ENCODE measurements at places on chromosomes 1 and 21.

- DNase-seq: no peak
Measured at GRCh38 chr1:231369282-231369681, 31.2 kb downstream of the SPRTN start.

DNA sequence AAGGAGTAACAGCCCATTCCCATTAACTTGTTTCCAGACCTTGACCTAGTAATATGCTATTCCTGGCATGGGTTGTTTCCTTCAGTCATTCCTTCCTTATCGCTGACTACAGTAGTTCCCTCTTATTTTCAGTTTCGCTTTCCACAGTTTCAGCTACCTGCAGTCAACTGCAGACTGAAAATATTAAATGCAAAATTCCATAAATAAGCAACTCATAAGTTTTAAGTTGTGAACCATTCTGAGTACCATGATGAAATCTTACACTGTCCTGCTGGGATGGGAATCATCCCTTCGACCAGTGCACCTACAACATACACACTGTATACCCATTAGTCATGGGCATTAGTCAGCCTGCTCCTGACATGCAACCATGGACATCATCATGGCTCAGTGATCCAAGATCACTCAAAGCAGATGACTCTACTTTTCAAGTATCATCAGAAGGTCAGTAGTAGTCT is 66.7 kb downstream of the CCDC30 start:
- DNase-seq: peak; percentile 3

DNA sequence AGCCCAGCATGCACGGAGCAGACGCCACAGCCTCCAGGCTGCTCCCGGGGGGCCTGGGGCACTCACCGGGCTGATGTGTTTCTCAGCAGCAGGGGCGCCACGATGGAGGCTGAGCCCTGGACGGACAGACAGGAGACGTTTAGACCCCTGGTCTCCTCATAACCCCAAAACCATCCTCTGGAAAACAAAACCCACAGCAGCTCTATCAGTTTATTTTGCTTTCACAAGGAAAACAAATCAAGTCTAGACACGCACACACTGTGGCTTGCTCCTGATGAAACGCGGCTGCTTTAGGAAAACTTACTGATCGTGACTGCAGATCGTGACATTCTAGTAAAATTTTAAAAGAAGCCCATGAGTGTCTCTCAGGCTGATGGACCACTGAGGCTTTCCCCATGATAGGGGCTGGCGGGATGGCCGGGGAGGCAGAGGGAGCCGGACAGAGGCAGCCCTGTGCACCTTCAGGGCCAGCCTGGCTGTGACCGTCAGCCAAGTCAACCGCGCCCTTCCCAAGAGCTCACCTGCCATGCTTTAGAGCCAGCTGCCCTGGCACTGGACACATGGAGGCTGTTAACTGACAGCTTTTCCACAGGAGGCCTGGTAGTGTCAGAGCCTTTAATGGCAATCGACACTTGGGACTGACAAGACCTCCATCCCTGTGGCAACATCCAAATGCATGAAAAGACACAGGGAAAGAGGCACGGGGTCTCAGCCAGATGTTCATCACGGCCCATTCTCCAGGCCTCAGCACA is 5.2 kb downstream of the POFUT2 start:
- no peak for DNase-seq

DNA sequence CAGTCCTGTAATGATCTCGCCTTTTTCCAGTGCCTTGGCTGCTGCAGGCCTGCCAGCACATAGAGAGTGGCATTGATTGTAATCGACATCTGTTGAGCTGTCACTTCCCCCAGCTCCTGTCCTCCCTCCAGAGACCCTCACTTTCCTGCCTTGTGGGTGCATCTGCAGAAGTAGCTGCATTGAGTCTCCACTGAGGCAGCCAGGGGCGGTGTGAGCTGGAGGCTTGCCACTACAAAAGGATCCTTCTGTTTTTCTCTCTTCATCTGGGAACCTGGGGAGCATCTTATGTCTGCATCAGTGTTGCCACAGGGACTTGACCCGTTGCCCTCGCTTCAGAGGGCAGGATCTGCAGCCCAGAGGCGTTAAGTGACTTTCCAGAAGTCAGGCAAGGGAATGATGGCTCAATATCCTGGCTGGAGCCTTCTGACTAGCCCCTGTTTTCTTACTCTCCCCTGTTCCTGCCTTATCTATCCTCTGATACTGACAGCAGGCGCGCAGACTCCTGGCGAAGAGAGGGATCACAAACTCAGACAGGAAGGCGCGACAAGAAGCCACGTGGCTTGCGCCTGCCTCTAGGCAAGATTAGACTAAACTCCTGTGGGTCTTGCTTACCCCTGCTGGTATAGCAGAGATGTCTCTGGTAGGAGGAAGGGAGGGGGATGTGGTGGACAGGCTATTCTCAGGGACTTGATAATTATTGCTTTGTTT is 13.3 kb upstream of the FMOD start:
- DNase-seq: no peak

DNA sequence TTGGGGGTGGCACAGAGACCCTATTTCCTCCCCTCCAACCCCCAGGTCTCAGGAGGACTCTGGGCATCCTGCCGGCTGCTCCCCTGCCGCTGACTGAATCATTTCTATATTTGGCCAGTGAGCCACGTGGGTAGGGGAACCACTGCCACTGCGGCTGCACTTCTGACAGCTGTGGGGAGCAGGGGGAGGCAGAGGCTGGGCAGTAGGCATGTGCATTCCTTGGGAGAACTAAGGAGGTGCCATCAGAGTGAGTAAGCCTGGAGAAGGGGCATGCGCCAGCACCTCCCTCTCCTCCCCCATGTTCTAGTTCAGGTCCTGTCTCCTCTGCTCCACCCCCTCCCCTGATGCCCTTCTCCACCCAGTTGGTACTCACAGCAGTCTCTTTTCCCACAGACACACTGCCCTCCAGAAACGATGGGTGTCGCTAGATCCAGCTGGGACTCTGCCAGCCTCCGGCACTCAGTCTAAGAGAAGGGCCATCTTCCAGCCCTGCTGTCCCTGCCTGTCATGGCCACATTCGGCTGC is 12.0 kb downstream of the PPFIA4 start:
- DNase-seq: no peak

DNA sequence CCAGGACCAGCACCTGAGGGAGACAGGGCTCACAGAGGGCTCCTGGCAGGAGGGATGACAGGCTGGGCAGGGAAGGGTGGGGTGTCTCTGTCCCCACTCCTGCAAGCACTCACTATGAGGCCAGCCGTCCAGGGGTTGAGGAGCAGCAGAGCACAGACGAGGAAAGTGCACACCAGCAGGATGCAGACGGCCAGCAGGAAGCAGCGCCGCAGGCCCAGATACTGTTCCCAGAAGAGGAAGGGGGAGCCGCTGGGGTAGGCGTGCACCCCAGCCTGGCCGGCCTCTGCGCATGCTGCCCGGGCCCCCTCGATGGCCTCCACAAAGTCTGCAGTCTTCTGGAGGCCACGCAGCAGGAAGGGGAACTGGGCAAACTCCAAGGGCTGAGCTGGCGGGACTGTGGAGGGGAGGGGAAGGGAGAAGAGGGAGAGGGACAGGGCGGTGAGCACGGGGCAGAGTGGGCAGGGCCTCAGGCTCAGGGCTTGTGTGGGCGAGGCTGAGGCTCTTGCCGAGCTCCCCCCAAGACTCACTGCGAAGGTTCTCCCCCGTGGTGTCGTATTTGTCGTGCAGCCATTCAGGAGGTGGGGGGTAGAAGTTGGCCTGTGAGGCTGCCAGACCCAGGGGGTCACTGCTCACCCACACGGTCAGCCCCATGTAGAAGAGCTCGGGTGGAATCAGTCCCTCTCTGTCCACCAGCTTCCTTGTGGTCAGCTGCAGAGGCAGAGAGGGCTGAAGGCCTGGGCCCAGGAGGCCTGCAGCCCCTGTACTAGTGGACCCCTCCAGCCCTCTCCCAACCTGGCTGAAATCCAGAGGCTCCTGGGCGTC is 16.5 kb downstream of the PTCH2 start:
- no peak for DNase-seq

- no peak for DNase-seq
Measured at GRCh38 chr1:8782001-8782620, 35.3 kb downstream of the RERE start.

DNA sequence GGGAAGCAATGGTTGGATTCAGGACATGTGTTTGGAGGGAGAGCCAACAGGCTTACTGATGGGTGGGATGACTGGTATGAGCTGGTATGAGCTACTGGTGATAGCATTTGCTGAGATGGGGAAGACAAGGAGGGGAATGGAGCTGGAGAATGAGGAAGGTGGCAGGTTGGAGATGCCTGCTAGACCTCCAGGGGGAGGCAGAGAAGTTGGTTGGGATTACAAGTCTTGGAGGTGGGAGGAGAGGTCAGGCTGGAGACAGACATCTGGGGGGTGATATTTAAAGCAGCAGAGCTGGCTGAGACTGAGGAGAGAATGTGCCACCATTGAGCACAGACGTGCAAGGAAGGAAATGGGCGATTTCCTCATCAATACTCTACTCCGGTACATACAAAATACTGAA is 31.8 kb upstream of the ENO1 start:
- DNase-seq: no peak

GRCh38 chr1:193462629-193463320 is 276.4 kb upstream of the B3GALT2 start:
- DNase-seq: no peak

DNA sequence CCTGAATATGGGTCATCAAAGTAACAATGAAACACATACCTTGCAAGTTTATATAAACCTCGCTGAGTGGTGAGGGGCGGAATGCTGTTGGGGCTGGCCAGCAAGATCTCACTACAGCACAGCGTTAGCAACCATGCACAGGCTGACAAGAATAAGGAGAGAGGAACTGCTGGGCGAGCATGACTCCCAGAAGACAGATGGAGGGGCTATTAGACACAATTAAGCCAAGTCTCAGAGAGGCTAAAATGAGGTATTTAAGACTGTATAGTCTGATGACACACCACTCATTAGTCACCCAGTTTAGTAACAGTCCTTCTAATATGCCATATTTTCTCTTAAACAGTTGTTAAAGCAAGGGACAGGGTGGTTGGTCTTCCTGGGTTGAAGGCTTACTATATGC is 340.2 kb upstream of the NR5A2 start:
- DNase-seq: no peak

GRCh38 chr1:209911746-209912145 is 26.3 kb upstream of the SYT14 start:
- no peak for DNase-seq

DNA sequence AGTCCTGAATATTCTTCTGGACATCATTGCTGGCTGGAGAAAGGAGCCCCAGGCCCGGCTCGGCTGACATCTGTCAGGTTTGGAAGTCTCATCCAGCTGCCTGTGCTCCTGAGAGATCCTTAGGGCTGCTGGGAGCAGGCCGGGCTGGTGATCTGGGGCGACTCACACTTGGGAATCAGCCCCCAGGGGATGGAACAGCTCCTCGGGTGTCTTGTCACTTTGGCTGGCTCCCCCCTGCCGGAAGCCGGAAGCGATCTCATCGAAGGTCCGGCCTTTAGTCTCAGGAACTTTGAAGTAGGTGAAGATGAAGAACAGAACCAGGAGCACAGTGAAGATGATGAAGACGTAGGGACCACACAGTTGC is 31.8 kb downstream of the SLC2A1 start:
- DNase-seq: no peak

DNA sequence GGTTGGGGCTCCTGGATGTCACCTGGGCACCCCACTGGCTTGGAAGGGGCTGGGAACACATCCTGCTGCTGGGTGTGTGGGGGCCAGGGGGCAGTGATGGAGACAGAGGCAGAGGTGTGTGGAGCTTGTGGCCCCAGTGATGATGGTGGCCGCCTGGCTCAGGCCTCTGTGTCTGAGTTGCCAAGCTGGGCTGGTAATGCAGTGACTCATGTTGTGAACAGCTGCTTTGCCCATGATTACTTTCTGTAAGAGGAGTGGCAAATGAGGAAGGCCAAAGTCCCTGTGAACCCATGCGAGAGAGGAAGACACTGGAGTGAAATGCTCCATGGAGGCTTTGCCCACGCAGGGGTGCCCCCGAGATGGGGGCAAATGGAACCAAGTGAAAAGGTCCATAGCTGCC is 86.8 kb downstream of the KCNJ6 start:
- DNase-seq: no peak

DNA sequence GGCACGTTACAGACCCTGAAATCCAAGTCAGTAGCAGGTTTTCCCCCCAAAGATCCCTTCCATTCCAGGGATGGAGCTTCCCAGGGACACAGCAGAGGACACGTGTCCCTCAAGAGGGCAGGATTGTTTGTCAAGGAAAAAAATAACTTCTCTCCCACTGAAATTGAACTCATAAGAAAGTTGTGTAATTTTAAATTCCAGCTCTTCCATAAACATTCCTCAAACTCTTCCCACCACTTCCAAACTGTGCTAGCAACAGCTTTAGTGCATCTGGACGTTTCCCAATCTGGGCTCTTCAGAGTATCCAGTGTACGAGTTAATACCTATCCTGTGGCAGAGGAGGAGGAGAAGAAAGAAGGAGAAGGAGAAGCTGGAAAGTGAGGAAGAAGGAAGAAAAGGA is 79.6 kb downstream of the PSMG1 start:
- no peak for DNase-seq

DNA sequence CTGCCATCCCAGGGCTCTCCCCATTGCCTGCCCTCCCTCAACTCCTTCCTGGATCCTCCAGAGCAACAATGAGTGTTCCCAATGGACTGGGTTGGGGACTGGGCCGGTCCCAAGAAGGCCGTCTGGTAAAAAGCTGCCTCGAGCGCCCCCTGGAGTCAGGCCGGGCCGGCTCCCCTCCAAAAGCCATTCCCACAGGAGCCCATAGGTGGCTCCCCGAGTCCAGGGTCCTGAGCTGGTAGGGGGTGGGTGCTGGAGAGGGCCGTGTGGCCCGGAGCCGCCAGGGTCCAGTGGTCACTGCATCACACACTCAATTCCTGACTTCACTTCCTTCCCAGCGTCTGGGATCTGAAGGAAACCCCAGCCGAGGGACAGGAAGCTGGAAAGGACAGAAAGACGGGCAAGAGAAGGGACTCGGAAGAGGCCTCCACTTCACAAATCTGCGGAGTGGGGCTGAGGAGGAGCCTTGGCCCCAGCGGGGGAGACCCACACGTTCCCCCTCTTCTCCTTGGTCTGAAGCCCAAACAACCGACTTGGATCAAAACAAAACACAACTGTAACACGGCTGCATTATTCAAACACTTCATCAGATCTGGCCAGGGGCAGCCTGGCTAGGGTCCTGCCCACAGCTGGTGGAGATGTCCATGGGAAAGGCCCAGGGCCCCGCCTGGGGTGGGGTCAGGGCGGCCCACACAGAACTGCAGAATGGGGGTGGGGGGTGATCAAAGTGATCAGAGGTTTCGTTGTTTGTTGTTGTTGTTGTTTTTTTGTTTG is 10.9 kb upstream of the ALDH4A1 start:
- DNase-seq: peak; percentile 72

- no peak for DNase-seq
Measured at GRCh38 chr1:37631036-37631435, 3.7 kb downstream of the RSPO1 start.

- DNase-seq: no peak
Measured at GRCh38 chr1:228006786-228007048, at the start of gene WNT3A. WNT3A (plus strand) TSS chr1:228006998; CDS start chr1:228007129, 131 bp downstream.

- no peak for DNase-seq
Measured at GRCh38 chr1:200006711-200007110, 20.8 kb upstream of the NR5A2 start.

GRCh38 chr1:109814223-109814622 is 50.5 kb upstream of the EPS8L3 start:
- no peak for DNase-seq

GRCh38 chr1:78222960-78223358 is 177.2 kb downstream of the GIPC2 start:
- DNase-seq: no peak
